ENCODE measurements at places on chromosomes 5 and 9.

DNA sequence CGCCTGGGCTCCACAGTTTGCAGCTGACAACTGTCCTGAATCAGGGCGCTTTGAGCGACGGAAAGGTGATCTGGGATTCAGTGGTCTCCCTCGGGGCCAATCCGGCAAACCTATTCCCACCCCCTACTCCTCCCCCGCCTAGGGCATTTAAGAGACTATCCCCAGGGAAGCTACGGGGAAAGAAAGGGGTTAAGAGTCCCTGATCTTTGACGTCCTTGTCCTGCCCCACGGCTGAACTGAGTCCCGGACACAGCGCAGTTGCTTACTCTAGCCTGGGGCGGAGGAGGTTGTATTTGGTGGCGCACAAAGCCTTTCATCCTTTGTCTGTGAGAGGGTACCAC lies 3.4 kb downstream of the RORB start:
- no peak for DNase-seq

GRCh38 chr9:121551985-121552753 lies 52.5 kb upstream of the GGTA1 start:
- no peak for DNase-seq

DNA sequence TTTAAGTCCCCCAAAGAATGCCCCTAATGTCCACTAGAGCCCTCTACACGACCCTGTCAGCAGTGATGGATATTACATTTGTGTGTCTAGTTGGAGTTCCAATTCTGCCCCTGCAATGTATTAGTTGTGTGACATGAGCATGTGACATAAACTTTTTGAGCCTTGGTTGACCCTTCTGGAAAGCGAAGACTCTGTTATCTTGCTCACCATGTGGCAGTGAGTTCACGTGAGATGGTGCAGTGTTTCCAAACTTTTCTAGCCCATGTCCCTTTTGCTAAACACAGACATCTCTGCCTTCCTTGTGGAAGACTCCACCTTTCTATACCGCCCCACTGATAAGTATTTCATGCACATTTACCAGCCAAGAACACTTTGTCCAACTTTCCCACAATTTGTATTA lies 87.0 kb upstream of the BOD1 start:
- no peak for DNase-seq

DNA sequence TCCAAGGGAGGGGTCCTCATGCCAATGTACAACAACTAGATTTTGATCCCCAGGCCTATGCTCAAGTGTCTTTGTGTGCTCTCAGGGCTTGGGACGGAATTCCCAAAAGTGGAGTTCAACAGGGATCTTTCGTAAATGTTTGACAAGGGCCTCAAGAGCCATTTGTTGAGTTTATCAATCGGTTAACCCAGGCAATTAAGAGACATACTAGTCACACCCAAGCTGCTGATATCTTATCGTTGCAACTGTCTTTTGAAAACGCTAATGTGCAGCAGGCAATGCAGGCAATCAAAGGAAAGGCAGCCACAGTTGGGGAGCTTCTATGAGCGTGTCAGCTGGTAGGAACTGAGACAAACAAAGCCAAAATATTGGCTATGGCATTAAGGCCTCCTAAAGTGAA lies 161.2 kb downstream of the CPLANE1 start:
- DNase-seq = no peak

DNA sequence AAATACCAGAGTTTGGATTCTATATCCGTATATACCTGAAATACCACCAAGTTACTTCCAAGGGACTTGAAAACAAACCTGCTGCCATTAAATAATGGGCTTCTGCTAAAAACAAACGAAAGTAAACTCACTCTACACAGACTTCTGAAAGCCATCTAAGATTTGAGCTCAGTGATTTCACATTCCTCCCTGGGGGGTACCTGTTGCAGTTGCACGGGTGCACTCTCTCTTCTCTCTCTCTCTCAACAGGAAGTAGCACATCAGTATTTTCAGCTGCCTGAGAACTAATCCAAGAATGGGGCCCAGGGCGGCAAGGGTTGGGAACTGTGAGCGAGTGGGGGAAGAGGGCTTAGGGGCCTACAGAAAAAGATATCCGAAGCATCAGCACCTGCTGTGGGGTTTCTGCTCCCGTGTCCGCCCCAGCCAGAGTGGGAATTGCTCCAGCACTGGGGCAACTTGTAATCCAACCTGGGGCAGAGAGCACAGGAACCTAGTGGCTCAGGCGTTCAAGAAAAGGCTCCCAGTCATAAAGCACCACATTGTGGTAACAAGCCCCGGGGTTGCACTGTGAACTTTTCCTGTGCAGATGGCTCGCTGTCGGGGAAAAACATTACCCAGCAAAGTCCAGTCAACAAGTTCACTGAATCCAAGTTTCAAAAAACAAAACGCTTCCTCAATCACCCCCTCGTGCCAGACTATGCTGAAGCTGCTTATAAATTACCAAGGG lies 99.8 kb downstream of the EFNA5 start:
- no peak for DNase-seq

GRCh38 chr5:81226949-81227348 lies 6.2 kb upstream of the CKMT2 start:
- no peak for DNase-seq

- DNase-seq = no peak
These were observed 355.6 kb downstream of the TAF11L14 start for GRCh38 chr5:17989567-17990563.

DNA sequence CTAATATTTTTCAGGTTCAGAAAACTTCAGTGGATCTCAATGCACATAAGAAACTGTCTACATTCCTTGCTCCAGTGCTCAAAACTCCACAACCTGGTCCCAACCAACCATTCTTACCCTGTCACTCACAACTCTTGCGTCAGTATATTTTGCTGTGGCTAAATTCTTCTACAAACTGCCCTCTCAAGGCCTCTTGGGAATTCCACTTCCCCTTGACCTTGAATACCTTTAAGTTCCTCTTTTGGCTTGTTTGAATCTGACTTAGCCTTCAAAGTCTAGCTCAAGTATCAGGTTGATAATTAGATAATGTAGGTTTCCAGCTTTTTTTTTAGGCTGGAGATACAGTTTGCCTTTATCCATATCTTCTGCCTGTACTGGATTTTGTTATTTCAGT lies 128.3 kb downstream of the SLF1 start:
- no peak for DNase-seq

DNA sequence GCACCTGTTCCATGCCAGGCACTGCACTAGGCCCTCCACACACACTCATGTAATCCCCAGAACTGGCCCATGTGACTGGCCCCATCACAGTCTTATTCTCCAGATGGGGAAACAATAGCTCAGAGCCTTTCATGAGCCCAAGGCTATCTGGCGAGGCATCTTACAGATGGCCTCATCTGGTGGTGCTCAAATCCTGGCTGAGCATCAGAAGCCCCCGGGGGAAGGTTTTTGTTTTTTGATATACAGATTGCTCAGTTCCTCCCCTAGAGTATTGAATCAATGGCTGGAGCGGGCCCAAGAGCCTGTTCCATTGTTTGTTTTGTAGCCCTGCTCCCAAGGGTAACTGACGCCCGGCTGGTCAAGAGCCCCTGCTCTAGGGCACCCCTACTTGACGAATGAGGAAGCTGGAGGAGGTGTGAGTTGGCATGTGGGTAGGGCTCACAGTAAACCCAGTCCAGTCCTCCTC lies 145.3 kb upstream of the RAPGEF1 start:
- peak; percentile 70 for DNase-seq

DNA sequence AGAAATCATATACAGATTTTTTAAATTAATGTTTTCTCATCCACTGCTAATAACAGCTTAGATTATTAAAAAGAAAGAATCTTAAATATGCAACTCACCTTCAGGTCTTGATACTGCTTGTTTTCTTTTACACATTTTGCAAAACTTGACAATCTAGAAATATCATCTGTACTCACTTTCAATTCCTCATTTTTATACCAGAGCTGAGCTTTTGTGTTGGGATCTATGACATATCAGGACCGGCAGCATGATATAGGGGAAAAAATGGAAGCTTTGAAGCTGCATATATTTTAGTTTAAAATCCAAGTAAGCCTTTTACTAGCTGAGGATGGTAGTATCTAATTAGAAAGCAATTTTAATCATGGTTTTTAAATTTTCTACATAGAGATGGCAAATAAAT lies 75.7 kb upstream of the SMARCA2 start:
- no peak for DNase-seq

- DNase-seq = no peak
These were observed 70.9 kb downstream of the TRIO start for GRCh38 chr5:14213813-14214585.

- no peak for DNase-seq
These were observed 7.6 kb upstream of the CXXC5 start for GRCh38 chr5:139640421-139641115.

- no peak for DNase-seq
These were observed 50.3 kb downstream of the MAN2A1 start for GRCh38 chr5:109739741-109740728.
